ENCODE measurements at places on chromosomes 3 and 15.
A peak's percentile ranks its signal among the peaks of the same experiment; 100 is the strongest.

DNA sequence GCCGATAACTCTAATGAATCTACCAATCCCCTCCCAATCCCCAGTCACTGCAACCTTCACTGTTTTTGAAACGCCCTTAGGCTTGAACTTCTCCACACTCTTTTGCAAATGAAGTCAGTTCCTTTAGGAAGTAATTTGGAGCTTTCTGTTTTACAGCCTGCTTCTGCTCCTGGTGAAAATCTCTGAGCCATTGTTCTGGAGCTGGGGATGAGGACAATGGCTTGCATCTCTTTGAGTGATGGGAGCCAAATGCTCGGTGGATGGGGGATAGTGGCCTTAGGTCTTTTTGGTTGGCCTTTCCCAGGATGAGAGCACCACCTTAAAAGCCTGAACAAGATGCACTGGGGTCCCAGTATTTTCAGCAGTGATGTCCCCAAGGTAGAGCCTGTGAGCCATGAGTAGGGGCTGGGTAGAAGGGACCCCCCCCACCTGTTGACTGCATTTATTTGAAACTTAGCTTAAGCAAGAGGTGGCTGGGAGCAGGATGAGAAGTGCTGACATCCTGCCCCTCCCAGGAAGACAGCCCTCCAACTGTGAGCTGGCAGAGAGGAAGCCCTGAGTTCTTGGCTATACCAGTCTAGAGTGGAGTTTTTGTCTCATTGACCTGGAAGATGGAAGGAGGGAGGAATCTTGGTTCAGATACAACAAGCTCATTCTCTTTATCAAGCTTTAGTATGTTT, 7.6 kb upstream of the MYO5C start:
- no peak for DNase-seq

GRCh38 chr15:78732634-78733033, 78.6 kb downstream of the ADAMTS7 start:
- no peak for DNase-seq

- DNase-seq, result peak; percentile 23
Observed at GRCh38 chr15:70670680-70671079, 92.7 kb downstream of the UACA start.

DNA sequence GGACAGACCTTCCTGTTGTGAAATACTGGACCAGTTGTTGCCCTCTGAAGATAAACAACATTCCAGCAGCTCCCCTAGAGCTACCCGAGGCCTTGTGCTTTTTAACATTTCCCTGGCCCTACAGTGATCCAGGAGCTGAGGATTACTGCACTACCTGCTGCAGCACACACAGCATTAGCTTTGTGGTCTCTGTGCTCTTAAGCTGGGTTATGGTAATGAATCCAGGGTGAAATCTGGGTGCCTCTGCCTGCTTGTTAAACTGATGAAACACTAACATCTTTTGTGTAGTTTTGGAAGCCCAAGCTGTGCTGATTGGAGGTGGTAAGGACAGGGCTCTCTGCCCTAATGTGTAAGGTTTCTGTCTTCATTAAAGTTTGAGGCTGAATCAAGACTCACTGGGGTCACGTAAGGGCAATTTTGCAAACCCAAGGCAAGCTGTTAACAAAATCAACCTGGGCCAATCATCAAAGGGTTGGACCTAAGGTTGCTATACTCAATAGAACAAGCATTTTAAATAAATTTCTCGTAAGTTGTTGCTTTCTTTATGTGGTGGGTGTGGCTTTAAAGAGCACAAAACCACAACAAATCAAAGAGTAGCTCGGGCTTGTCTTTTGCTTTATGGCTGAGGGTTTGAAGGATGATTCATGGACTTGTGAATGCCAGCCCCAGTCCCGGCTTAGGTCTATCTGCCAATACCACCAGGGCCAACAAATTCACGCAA, 183.9 kb downstream of the TPRG1 start:
- no peak for DNase-seq

- no peak for DNase-seq
Observed at GRCh38 chr3:118683636-118684035, 351.0 kb downstream of the IGSF11 start.

GRCh38 chr3:101027286-101027685, 34.1 kb upstream of the ABI3BP start:
- no peak for DNase-seq

GRCh38 chr3:196688349-196688748, 23.7 kb downstream of the CEP19 start:
- DNase-seq, result no peak

- DNase-seq, result no peak
Observed at GRCh38 chr15:30985081-30985531, 6.3 kb downstream of the MTMR10 start.

DNA sequence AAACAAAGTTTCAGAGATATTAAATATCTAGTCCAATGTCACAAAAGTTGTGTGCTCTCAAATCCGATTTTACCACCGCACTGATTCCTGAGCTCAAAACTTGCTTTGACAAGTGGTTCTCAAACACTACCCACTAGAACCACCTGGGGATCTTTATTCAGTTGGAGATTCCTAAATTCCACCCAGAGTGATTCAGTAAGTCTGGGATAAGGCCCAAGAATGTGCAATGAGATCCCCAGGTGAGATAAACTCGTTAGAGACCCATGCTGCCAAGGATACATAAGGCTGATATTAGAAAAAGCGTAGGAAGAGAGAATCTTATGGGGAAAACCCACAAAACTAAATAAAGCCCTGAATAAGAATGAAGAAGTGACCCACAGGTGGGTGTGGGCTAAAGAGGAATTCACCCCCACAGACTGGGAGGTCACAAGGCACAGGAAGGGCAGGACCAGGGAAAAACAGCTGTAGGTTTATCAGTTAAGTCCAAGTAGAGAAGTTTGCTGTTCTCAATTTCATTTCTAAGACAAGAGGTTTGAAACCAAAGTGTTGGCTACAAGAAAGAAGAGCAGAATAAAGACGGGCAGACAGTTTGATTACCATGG, 11.5 kb upstream of the RPS17 start:
- no peak for DNase-seq

- no peak for DNase-seq
Observed at GRCh38 chr3:144626835-144627234, 655.2 kb downstream of the DIPK2A start.

GRCh38 chr3:184325715-184326369, 11.4 kb downstream of the EIF4G1 start:
- DNase-seq, result no peak

DNA sequence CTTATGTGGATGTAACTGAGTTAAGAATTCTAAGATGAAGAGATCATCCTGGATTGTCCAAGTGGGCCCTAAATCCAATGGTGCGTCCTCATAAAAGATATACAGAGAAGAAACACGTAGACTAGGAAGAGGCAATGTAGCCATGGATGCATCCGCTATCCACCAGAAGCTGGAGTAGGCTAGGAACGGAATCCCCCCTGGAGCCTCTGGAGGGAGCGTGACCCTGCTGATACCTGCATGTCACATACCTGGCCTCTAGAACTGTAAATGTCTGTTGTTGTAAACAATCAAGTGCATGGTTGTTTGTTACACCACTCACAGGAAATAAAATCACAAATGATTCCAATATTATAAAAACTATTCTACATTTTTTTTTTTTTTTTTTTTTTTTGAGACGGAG, 254.5 kb upstream of the RORA start:
- DNase-seq, result no peak

DNA sequence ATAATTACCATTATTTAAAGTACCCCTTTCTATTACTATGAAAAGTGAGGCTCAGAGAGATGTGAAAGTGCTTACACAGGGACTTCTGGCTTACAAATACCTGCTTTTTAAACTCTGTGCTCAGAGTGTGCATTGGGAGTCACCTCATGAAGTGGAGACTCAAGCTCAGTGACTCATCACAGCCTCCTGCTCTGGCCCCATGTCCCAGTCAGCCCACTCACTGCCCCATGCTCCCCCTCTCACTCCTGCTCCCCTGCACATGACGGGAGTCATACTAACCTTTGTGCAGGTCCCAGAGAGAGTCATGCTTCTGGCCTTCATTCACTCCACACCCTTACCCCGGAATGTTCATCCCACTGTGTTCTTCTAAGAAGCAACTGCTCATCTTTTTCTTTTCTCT, 20.2 kb downstream of the CCR1 start:
- peak; percentile 43 for DNase-seq

- DNase-seq, result no peak
Observed at GRCh38 chr3:139425745-139426400, 36.4 kb upstream of the COPB2 start.

GRCh38 chr3:138066383-138066782, 49.0 kb downstream of the DZIP1L start:
- no peak for DNase-seq

- no peak for DNase-seq
Observed at GRCh38 chr15:38860253-38860652, 295.6 kb upstream of the RASGRP1 start.

DNA sequence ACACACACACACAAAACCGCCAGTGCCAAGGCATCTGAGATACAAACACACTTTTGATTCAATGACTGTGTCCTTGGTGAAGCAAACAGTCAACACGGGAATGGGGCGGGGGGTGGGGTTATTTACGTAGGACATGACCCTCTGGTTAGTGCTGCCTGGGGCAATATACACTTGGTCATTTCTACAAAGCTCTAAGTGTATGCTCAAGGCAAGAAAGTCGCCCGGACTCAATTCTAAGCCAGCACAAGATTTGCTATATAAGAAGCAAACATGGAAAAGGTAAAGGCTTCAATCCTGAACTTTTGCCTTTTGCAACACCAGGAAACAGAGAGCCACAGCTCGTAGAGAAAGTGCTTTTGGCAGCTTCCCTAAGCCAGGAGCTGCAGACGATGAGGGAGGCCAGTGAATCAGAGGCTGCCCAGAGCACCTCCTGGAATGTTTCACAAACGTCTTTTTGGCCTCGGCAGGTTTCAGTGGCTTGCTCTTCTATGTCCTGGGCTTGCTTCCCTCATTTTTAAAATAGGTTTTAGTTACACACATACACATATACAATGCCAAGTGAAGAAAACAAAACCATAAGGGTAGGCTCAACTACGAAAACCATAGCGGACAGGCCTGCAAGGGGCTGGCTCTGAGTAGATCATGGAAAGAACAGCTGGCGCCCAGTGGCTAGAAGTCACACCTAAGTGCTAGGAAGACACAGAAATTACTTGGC, 73.6 kb downstream of the TM4SF4 start:
- DNase-seq, result no peak

DNA sequence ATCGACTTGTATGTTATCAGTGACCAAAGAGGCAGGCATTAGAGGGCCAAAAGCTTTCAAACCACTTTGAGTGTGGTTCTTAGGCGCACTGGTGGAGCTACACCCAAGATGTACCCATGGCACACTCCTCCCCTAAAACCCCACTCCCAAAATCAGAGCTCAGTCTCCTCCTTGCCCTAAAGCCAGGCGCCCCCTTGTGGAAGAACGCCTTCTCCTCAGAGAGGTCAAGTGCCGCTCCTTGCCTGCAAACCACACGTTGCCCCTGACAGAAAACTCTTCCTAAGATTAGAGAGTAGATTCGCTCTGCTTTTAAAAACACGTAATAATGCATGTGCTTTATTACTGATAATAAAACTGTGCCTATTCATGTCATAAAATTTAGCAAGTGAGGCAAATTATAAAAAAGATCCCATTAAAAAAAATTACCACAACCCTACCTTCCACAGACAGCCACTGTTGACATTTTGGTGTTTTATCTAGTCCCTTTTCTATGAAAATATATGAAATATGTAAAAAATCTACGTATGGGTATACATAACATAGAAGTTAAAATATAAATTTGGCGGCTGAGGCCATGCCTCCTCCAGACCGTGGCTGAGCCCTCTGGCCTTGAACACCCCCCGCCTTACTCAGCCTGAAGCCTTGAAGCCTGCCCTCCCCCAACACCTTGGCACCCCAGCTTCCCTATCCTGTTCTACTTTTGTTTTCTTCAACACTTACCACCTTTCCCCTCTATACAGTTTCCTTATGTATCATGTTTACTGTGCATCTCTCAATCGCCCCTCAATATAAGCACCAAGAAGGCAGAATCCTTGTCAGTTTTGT, 33.5 kb downstream of the BCL2L10 start:
- peak; percentile 63 for DNase-seq
